Astrocyte (in vitro differentiated cells and primary cell): ENCODE measurements at places on chromosomes 12 and 14. TPM values are rescaled to one million over a fixed set of nuclear protein-coding genes. Genes with fewer than 3 reads are reported as not detected.

GRCh38 chr14:104937161-104937560, 12.5 kb downstream of the PLD4 start:
- H3K4me1 ChIP-seq: peaks cover 6% of the 10 kb centered on the region
- no peaks in the 10 kb centered on the region for H3K36me3 ChIP-seq
- no peak for DNase-seq
- H3K4me3 ChIP-seq: no peak overlapping the region
- no peak overlapping the region for H3K27ac ChIP-seq
- H3K27me3 ChIP-seq: peaks cover 18% of the 10 kb centered on the region

- no peak overlapping the region for H3K27ac ChIP-seq
- H3K4me1 ChIP-seq: no peaks in the 10 kb centered on the region
- no peaks in the 10 kb centered on the region for H3K27me3 ChIP-seq
- peaks cover 32% of the 10 kb centered on the region for H3K36me3 ChIP-seq
- no peak overlapping the region for H3K4me3 ChIP-seq
Measured at GRCh38 chr12:112238441-112238840, 113.1 kb downstream of the TRAFD1 start.

- no peaks in the 10 kb centered on the region for H3K36me3 ChIP-seq
- peak; percentile 71 for DNase-seq
- H3K4me3 ChIP-seq: peak overlapping the region; percentile 84
Measured at GRCh38 chr14:90382491-90383125, 14.2 kb upstream of the CALM1 start.

PPP4R4 gene
- total RNA-seq: 6.0 and 7.5 TPM in 2 replicates

GRCh38 chr14:35506927-35507326, 27.0 kb upstream of the INSM2 start:
- no peak overlapping the region for H3K27ac ChIP-seq
- H3K4me1 ChIP-seq: no peaks in the 10 kb centered on the region
- peak; percentile 35 for DNase-seq
